ENCODE measurements at places on chromosomes 4 and X.

- DNase-seq: peak; percentile 97
Observed at GRCh38 chr4:123986268-123986798, 589.7 kb downstream of the SPRY1 start.

DNA sequence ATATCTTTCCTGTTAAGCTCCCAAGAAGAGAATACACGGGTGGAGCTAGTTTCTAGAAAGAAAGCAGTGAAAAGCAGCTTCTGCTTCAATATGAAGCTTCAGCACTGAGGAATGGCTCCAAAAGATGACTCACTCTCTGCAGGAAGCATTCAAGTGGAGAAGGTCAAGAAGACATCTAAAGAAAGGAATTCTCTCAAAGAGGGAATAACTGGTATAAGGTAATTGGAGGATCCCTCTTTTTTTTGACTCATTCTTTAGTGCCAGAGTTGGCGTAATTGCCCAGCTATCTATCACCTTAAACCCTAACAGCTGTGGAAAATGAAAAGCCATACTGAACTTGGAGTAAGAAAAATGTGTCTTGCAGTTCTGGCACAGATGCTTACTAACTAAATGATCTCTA is 3.5 kb downstream of the EDA2R start:
- peak; percentile 72 for DNase-seq

- no peak for DNase-seq
Observed at GRCh38 chr4:82124365-82124764, 249.4 kb downstream of the HNRNPD start.

GRCh38 chr4:152534541-152535359 is 1.1 kb downstream of the FBXW7 start:
- peak; percentile 15 for DNase-seq

GRCh38 chr4:128525992-128526630 is 238.5 kb upstream of the PGRMC2 start:
- DNase-seq: peak; percentile 81

DNA sequence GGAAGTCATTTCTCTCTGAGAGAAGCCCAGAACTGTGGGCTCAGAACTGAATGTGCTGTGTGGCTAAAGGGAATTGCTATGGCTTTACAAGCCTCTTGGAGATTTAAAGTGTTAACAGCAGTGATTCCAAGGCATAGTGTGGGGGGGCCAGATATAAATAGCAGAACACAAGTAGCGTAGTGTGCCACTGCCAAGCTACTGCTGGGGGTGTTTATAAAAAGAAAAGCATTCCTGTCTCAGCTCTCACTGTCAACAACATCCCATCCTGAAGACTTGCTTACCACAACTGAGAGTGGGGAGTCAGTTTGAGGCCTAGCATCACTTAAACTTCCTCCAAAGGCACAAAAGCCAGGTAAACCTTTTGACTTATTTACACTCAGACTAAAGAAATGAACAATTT is at the start of gene ART3:
ART3 (plus strand) TSS at position 242 of the 400 bp plus-strand sequence. CDS start 1,181 bp downstream, outside the sequence.
- no peak for DNase-seq

GRCh38 chrX:38103857-38104812 is 97.8 kb downstream of the SYTL5 start:
- no peak for DNase-seq

DNA sequence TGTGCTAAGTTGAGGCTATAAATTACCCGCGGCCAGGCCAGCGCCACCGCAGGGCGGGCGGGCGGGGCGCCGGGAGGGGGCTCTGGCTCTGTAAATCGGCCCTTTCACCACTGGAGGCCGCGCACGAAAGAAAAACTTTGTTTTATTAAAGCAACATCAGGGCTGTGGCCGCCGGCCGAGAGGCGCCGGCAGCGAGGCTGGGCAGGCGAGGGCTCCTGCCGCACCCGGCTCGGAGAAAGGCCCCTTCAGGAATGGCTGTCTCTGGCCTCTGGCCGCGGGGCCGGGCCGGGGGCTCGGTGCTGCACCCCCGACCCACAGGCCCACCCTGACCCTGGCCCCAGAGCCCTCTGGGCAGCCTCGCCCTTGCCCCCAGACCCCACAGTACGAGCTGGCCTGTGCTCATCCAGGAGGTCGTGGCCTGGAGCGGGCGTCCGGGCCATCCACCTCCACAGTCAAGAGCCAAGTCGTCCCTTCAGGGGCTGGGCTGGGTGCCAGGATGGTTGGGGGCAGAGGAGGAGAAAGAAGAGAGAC is 29.5 kb upstream of the FGFR3 start:
- peak; percentile 54 for DNase-seq

DNA sequence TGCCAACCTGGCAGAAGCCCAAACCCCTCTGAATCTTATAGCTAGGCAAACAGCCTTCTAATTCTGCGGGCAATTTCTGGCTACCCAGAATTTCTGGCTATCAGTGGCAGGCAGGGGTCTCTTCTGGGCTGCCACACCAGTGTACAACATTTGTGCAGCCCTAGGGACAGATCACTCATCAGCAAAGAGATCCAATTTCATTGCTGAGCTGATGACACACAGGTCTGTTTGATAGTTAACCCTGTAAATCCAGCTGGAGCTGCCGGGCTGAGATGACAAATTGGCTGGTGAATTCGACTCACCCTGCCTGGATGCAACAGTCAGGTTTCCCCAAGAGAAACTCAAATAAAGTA is 2.4 kb downstream of the MID1 start:
- DNase-seq: peak; percentile 53

- peak; percentile 92 for DNase-seq
Observed at GRCh38 chr4:73707918-73708577, 32.3 kb upstream of the CXCL8 start.

- peak; percentile 81 for DNase-seq
Observed at GRCh38 chrX:105314458-105314857, 94.0 kb upstream of the TEX13A start.

DNA sequence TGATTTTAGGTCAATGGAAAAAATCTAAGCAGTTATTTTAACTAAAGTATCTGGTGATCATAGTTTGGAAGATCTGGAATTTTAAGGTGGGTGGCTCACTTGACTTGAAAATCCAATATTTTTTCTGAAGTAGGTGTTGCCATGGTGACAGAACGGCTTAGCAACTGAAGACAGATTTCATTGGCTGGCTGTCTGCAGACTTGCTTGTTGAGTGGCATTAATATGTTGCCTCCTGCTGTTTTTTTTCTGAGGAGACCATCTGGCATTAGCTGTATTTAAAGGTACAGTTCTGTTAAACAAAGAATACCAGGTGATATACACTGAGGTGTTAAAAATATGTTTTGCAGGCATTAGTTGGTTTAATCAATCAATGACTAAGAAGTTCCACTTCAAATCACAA is 19.8 kb downstream of the CPE start:
- peak; percentile 46 for DNase-seq

DNA sequence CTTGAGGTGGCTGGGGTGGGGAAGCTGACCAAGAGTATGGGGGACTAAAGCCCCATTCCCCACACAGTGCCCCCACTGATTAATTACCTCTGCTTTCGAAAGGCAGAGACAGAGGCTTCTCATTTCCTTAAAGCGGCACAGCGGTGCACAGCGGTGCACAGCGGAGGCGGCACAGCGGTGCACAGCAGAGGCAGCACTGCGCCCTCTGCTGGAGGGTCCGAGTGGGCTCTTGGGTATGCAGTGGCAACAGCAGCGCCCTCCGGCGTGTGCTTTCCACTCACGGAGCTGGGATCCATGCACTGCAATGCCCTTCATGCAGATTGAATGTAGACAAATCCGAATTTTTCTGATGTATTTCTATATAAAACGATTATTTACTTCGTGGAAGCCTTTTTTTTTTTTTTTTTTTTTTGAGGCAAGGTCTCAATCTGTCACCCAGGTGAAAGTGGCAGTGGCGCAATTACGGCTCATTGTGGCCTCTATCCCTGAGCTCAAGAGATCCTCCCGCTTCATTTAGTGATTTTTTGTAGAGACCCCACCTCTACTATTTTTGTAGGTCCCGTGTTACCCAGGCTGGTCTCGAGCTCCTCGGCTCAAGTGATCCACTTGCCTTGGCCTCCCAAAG is 19.7 kb upstream of the PRPS2 start:
- peak; percentile 66 for DNase-seq

DNA sequence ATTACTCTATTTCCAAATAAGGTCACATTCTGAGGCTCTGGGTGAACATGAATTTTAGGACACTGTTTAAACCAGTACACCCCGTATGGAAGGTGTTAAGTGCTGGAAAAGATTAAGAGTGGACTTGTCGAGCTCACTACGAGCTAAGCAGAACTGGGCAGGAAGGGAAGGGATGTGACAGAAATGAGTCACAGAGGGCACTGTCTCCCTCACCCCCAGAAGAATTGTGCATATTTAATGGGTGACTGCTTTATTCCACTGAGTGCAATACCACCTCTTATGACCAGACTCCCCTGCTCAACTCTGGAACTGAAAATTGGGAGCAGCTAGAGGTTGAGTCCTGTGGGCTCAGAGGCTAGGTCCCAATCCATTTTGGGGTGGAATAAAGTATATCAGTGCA is 187.4 kb upstream of the RPS6KA3 start:
- DNase-seq: no peak

GRCh38 chr4:145177906-145178538 is 2.4 kb downstream of the OTUD4 start:
- peak; percentile 49 for DNase-seq

GRCh38 chrX:1242891-1243402 is 25.7 kb upstream of the CSF2RA start:
- DNase-seq: no peak

DNA sequence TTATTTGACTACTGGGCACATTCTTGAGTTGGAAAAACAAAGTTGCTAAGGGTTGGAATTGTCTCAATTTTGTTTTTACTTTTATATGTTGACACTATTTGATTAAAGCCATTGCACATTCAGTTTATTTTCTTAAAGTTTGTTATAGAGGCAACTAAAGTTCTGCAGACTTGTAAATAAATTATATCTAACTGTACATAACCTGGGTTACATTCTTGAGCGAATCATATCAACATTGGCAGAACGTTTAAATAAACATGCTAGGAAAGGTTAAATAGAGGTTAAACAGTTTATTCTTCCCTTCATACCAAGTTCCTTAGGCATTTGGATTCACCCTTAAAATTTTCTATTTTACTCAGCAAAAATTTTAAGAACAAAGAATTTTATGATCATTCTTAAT is 74.5 kb downstream of the UCHL1 start:
- DNase-seq: no peak

DNA sequence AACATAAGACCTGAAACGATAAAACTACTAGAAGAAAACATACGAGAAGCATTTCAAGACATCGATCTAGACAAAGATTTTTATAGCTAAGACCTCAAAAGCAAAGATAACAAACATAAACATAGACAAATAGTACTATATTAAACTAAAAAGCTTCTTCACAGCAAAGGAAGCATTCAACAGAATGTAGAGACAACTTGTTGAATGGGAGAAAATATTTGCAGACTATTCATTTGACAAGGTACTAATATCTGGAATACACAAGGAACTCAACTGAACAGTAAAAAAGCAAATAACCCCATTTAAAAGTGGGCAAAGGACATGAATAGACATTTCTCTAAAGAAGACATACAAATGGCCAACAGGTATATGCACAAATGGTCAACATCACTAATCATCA is 49.8 kb downstream of the MANBA start:
- no peak for DNase-seq

GRCh38 chrX:2360731-2361130 is 140.0 kb downstream of the DHRSX start:
- DNase-seq: peak; percentile 46

DNA sequence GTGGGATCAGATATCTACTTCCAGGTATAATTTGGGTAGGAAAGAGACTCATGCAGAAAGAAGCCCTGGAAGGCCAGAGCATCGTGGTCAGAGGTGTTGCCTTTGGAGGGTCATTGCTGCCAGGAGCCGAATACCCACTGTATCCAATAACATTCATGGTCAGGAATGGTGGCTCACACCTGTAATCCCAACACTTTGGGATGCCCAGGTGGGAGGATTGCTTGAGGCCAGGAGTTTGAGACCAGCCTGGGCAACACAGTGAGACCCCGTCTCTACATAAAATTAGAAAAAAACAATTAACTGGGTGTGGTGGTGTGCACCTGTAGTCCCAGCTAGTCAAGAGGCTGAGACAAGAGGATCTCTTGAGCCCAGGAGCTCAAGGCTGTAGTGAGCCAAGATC is 10.9 kb upstream of the F11 start:
- no peak for DNase-seq

DNA sequence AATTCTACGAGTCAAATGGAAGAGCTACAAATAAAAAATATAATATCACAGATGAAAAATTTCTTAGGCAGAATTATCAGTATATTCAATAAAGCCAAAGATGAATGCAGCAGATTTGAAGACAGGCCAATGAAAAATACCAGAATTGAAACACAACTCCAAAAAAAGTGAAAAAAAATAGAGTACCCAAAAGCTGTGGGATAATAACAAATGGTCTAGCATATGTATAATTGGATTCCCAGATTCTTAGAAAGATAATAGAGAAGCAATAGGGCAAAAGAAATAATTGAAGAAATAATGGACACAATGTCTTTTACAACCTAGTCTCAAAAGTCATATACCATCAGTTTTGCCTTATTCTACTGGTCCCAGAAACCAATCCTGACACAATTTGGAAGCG is 4.4 kb downstream of the ANAPC10 start:
- DNase-seq: no peak

DNA sequence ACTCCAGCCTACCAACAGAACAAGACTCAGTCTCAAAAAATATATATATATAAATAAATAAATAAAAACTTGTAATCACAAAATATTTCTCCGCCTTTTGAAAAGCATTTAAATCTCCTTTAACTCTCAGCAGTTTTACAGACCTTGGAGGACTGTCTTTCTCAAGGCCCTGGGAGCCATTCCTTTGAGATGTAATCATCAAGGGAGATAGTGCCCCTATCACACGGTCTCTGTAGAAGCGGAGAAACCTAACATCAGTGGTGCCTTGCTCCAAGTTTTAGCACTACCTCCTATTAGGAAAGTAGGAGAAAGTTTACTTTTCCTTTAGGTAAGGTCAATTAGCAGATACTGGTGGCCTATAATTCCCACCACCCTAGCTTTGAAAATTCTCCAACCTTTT is 58.5 kb downstream of the ANTXR2 start:
- DNase-seq: no peak

DNA sequence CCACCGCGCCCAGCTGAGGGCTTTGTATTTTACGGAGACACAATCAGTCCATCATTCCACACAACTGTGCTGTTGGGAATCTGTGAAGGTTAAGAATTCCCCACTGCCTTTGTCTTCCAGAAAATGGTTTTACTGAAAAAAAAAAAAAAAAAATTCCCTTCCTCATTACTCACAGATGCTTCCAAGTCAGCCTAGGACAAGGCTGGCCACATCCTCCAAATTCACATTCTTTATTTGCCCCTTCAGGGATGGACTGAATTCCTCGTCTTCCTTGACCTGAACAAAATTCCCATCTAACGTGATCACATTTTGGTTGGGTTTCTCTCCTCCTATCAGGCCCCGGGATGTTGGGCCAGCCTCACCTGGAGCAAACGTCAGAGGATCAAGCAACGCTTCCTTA is 130.3 kb downstream of the DHRSX start:
- peak; percentile 24 for DNase-seq

DNA sequence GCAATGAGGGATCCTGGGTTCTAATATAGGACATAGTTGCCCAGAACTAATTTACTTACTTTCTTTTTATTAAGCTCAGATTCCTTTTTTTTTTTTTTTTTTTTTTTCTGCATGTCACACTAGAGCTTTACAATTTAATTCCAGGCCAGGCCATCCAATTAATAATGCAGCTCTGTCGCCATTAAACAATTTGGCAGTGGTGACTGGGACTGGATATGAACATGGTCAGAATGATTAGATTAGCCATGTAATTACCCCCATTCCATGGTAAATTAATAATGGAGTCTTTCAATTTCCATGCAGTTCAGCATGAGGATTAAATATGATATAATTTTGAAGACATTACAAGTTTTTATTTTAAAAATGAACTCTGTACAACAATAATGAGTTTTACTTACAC is 226.9 kb upstream of the ANXA3 start:
- no peak for DNase-seq
